ENCODE measurements at places on chromosomes 3 and 15. TPM values are rescaled to one million over a fixed set of nuclear protein-coding genes. Genes with fewer than 3 reads are reported as not detected.

DNA sequence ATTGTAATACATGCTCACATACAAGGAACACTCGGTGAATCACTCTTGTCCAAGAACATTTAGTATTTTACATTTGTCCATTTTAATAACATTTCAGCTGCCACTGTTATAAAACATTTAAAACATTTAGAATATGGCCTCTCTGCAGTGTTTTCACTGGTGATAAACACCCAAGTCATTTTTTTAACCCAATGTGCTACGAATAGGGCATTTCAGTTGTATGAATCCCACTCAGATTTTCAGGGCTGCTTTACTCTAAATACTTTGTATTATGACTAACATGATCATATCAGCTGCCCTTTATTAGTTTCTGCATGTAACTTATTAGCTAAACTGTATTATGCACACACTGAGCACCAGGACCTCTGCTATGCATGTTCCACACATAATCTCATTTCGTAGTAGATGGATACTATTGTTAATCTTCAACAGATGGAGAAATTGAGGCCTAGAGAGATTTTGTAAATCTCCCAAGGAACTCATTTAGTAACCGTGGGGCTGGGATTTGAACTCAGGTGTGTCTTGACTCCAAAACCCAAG lies 148.6 kb upstream of the CDIN1 start:
- no peaks in the 10 kb centered on the region for H3K27me3 ChIP-seq
- no peak overlapping the region for H3K4me3 ChIP-seq
- no peak for DNase-seq

PRRT3 gene
- total RNA-seq = 3.2 TPM

DNA sequence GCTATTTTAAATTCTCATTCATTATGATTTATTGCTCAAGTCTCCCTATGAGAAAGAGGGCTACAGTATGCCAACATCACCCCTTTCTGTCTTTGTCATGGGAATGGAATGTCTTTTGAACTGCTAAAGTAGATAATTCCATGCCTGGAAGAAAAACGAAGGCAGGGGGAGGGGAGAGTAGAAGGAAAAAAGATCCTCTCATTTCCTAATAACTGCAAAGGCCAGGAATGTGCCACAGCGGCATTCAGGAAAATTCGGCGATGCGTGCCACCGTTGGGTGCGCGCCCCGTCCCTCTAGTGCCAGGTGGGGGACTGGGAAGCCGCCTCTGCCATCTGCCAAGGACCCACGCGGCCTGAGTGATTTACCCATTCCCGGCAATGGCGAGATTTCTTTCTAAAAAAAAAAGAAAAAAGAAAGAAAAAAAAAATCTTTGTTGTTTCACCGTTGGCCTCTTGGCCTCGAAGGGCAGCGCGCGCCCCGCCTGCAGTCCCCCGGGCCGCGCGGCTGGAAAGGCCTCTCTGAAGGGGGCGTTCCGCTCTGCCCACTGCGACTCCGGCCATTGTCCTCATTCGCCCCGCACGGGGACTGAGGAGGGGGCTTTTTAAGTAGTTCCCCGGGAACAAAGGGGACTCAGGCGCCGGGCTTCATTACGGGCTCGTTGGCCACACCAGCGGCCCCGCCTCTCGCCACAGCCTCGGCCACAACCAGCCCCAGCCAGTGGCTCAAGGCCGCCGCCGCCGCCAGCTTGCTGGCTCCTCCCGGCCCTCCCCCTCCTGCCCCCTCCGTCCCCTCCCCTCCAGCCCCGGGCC lies 54.5 kb downstream of the CPN2 start:
- DNase-seq = no peak
- no peaks in the 10 kb centered on the region for H3K4me1 ChIP-seq
- no peaks in the 10 kb centered on the region for H3K27me3 ChIP-seq
- H3K27ac ChIP-seq = no peak overlapping the region
- H3K36me3 ChIP-seq = no peaks in the 10 kb centered on the region
- no peak overlapping the region for H3K4me3 ChIP-seq

PLD1 gene
- total RNA-seq = 15.6 TPM

GRCh38 chr3:12981306-12982275 lies 91.6 kb downstream of the IQSEC1 start:
- H3K36me3 ChIP-seq = no peaks in the 10 kb centered on the region
- H3K4me1 ChIP-seq = no peaks in the 10 kb centered on the region
- H3K27me3 ChIP-seq = no peaks in the 10 kb centered on the region
- no peak overlapping the region for H3K27ac ChIP-seq

- H3K27ac ChIP-seq = no peak overlapping the region
- no peak for DNase-seq
- H3K27me3 ChIP-seq = no peaks in the 10 kb centered on the region
- no peaks in the 10 kb centered on the region for H3K4me1 ChIP-seq
- H3K4me3 ChIP-seq = no peak overlapping the region
Measured at GRCh38 chr3:121796970-121797369, 37.9 kb downstream of the IQCB1 start.

DNA sequence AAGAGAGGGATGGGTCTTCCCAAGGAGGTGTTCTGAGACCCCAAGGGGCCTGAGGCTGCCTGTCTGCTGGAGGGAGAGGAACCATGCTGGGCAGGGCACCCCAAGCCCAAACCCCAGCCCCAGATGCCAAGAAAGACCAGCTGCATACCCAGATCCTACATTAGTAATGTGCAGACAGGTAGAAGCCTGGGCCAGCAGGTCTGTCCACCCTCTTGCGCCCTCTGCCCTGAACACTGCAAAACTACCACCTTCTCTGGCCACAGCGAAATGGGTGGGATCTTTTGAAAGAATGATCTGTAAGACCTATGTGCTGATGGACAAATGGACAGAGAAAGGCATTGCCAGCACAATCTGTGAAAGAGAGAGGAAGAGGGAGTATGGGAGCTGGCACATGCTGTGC lies 283.2 kb downstream of the EPHB1 start:
- no peaks in the 10 kb centered on the region for H3K36me3 ChIP-seq
- no peak overlapping the region for H3K4me3 ChIP-seq
- no peaks in the 10 kb centered on the region for H3K4me1 ChIP-seq

TMEM40 gene
- total RNA-seq = not detected

NR2F2 gene
- total RNA-seq = 65.9 TPM

CPLX3 gene
- not detected for total RNA-seq

MCF2L2 gene
- 4.1 TPM for total RNA-seq

LMOD3 gene
- not detected for total RNA-seq

- no peaks in the 10 kb centered on the region for H3K4me1 ChIP-seq
- DNase-seq = no peak
- no peak overlapping the region for H3K4me3 ChIP-seq
- no peaks in the 10 kb centered on the region for H3K27me3 ChIP-seq
- H3K27ac ChIP-seq = no peak overlapping the region
Measured at GRCh38 chr3:10772271-10773161, 43.5 kb upstream of the SLC6A11 start.

DNA sequence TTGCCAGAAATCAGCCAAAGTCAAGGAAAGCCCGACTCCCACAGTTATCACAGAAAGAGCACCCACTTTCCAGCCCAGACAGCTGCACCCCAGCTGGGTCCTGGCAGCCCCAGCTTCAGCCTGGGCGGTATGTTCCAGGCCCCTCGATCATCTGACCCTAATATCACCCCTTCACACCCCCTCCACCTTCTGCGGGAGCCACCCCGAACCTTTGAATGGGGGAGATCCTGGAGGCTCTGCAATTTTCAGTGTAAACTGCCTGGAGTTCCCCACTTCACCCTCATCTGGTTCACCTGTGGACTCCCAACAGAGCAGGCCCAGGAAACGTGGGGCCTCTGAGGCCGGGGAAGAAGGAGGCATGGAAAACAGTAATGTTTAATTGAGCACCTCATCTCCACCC lies 5.9 kb downstream of the PRSS50 start:
- no peaks in the 10 kb centered on the region for H3K4me1 ChIP-seq
- no peaks in the 10 kb centered on the region for H3K36me3 ChIP-seq
- no peak overlapping the region for H3K27ac ChIP-seq

DNA sequence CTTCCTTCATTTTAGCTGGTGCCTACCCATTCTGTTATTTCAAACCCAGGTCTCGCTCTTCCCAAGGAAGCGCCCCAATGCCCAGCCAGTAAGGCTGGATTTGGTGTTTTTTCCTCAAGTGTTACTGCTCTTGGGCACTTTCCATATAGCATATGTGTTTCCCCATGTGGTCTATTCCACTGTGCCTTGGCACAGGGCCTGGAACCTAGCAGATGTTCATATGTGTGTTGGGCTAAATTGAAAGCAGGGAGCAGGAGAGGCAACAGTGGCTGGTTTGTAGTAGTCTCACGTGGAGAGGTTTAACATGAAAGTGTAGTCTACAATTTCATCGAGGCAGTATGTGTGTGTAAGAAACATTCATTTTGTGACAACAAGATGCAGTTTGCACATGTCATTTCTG lies 48.2 kb upstream of the TEX264 start:
- H3K27me3 ChIP-seq = no peaks in the 10 kb centered on the region
- no peaks in the 10 kb centered on the region for H3K4me1 ChIP-seq
- no peaks in the 10 kb centered on the region for H3K36me3 ChIP-seq
- H3K27ac ChIP-seq = peak overlapping the region; percentile 4
- no peak overlapping the region for H3K4me3 ChIP-seq

GRCh38 chr3:127544192-127544802 lies 46.2 kb downstream of the TPRA1 start:
- H3K4me1 ChIP-seq = peaks cover 6% of the 10 kb centered on the region
- no peaks in the 10 kb centered on the region for H3K27me3 ChIP-seq
- no peak overlapping the region for H3K4me3 ChIP-seq
- H3K36me3 ChIP-seq = no peaks in the 10 kb centered on the region
- peak; percentile 55 for DNase-seq
- H3K27ac ChIP-seq = no peak overlapping the region

GRCh38 chr3:83863380-83863779 lies 1095.4 kb upstream of the CADM2 start:
- H3K4me3 ChIP-seq = no peak overlapping the region
- H3K36me3 ChIP-seq = no peaks in the 10 kb centered on the region
- no peak overlapping the region for H3K27ac ChIP-seq
- DNase-seq = no peak
- no peaks in the 10 kb centered on the region for H3K4me1 ChIP-seq

MGLL gene
- total RNA-seq = 44.8 TPM

DNA sequence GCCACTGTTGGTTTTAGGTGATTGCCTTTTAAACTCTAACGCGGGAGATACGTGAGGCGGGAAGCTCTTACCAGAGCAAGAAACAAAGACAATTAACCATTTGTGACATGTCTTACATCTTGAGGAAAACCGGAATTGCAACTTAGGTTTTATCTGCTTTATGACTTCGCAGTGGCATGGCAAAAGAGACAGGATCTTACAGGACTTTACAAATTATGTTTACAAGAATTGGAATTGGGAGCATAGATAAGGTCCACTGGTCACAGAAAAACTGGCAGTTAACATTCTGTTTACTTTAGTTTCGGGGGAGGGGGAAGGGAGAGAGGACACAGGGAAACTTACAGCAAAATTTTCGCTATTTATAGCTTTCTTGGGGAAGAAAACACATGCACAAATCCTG lies 1119.6 kb downstream of the ZPLD1 start:
- H3K27me3 ChIP-seq = no peaks in the 10 kb centered on the region
- no peak overlapping the region for H3K4me3 ChIP-seq
- no peak for DNase-seq
- H3K36me3 ChIP-seq = no peaks in the 10 kb centered on the region

TWF2 gene
- total RNA-seq = 45.9 TPM

GRCh38 chr15:29566914-29567313 lies 255.4 kb downstream of the TJP1 start:
- peaks cover 11% of the 10 kb centered on the region for H3K4me1 ChIP-seq
- H3K36me3 ChIP-seq = no peaks in the 10 kb centered on the region
- H3K27me3 ChIP-seq = no peaks in the 10 kb centered on the region
- DNase-seq = no peak
- H3K27ac ChIP-seq = no peak overlapping the region

DNA sequence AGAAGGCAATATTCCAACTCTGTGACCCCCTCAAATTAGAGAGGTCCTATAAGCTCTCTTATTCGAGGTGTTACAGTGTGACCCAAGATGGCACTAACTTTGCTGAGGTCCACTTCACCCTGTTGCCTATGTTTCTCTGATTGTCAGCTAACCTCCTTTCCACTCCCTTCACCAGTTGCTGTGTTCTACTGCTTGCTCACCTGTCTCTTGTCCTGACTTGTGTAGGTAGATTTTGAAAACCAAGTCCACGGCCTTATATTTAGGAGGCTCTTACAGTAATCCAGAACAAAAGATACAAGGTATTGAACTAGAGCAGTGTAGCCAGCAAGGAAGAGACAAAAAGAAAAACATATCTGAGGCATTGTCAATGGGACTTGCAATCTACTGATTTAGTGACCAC lies 20.1 kb upstream of the GSK3B start:
- H3K27me3 ChIP-seq = no peaks in the 10 kb centered on the region
- H3K4me1 ChIP-seq = no peaks in the 10 kb centered on the region
- H3K27ac ChIP-seq = no peak overlapping the region
- H3K4me3 ChIP-seq = no peak overlapping the region
- no peak for DNase-seq

DNA sequence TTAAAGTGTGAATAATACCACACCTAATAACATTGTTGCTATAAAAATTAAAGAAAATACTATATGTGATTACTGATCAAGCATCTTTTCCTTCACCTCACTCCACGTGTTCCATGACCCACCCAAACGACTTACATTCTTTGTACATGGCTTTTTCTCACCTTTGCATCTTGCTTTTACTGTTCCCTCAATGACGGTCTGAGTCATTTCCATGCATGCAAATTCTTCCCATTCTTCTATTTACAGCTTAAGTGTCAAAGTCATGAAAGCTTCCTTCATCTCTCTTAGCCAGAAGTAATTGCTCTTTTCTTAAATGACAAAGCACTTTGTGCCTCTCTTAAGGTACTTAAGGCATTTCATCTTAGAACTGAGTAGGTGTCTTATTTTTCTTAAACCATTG lies 64.0 kb downstream of the GREM1 start:
- no peak overlapping the region for H3K4me3 ChIP-seq
- no peaks in the 10 kb centered on the region for H3K4me1 ChIP-seq
- no peaks in the 10 kb centered on the region for H3K27me3 ChIP-seq
- H3K36me3 ChIP-seq = no peaks in the 10 kb centered on the region

Measured in uterus (tissue), 4 donors.